Astrocyte of the spinal cord (primary cell): ENCODE measurements at places on chromosomes 4 and X.

DNA sequence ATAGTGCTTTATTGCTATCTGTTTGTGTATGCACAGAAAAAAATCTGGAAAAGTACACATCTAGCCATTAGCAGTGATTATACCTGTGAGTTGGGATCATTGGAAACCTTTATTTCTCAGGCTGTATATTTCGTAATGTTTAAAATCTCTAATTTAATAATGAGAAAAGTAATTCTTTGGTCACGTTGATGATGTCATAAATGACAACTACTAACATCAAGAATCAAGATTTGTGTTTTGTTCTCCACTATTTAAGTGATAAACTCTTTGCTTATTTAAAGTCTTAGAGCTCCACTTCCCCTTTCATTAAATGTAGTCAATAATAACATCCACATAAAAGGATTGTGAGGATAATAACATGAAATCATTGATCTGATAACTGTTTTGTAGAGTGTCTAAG, 126.2 kb downstream of the TMA16 start:
- DNase-seq, result no peak

DNA sequence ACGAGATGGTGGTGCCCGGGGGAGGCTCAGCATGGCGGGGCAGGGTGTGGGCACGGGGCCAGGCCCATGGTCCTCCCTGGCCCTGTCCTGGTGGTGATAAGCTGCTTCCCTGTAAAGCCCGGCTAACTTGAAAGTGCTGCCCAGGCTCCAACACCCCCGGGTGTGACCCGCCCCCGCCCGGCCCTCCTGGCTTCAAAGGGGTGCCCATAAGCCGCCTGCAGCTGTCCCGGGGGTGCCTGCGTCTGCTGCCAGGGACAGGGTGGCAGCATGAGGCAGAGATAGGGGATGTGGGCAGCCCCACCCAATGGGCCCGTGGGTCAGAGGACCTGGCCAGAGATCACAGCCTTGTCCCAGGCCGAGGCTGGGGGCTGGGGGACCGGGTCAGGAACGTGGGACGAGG, 18.1 kb downstream of the FGFRL1 start:
- no peak for DNase-seq

- peak; percentile 71 for DNase-seq
These were observed 29.1 kb upstream of the UTP14A start for GRCh38 chrX:129876771-129877305.

DNA sequence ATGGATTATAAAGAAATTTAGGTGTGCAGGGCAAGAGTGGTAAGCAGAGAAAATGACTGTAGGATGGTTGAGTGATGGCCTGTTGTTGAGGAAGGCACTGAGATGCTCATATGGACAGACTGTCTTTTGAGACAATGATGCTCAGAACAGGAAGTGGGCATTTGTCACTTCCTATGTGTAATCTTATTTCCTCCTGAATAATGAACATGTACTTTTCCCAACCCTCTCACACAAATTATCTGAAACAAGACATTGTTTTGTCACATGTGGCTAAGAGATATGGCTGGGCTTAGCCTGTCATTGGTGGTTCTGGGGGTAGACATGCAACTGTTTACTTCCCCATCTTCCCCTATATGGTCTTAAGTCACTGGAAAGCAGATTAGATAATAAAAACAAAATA, 240.5 kb downstream of the CFAP47 start:
- no peak for DNase-seq

- DNase-seq, result no peak
These were observed 38.6 kb downstream of the ANK2 start for GRCh38 chr4:113088050-113088449.
